ENCODE measurements at places on chromosomes 5 and 9. TPM values are rescaled to one million over a fixed set of nuclear protein-coding genes. Genes with fewer than 3 reads are reported as not detected.

The ANKRD34B gene
- not detected for total RNA-seq

GRCh38 chr9:129597355-129598088 lies 23.4 kb downstream of the C9orf50 start:
- DNase-seq, result peak; percentile 94

DNA sequence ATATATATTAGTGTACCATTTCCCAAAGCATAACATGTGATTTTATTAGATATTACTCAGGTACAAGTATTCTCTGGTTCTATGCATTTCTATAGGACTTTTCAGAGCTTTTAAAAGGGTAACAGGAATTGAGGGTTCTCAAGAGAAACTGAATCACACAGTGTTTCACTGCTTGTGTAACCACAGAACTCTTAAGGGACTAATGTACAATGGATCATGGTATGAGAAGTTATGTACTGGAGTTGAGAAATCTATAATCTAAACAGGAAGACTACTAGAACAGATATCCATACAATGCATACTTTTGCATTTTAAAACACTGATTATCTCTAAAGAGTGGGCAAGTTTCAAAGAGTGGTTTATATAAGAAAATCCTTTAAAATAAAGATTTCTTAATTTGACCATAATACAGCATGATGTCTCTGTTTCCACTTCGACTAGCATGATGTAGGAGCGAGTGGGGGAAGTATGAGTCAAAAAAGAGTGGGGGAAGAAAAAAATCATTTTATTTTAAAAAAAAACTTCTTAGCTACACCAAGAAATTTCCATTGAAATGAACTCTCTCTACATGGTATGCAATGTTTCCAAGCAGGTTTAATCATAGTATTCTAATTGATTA lies 183.5 kb downstream of the RFX3 start:
- DNase-seq, result no peak

The CDX1 gene
- total RNA-seq, result 6.6 TPM

The SPATA31D4 gene
- not detected for total RNA-seq

DNA sequence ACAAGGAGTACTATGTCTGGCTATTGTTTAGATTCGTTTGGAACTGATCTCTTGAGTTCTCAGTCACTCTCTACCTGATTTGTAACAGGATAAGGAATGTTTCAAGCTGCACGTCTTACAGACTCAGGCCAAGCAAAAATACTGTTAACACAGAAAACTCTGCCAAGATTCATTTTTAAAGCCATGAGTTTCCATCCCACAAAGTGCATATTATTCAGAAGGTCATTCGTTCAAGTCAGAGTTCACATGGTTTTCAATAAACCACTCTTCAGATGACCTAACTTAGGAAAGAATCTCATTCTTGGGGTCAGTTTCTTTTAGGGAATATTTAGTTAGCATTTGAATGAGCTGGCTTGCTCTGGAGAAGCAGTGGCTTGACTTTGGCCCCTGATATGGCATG lies 49.3 kb downstream of the F2R start:
- no peak for DNase-seq

The NRG2 gene
- total RNA-seq, result not detected
